ENCODE measurements at places on chromosomes 7 and 10.

- DNase-seq, result no peak
Observed at GRCh38 chr10:114172776-114173602, 1.0 kb downstream of the CCDC186 start.

DNA sequence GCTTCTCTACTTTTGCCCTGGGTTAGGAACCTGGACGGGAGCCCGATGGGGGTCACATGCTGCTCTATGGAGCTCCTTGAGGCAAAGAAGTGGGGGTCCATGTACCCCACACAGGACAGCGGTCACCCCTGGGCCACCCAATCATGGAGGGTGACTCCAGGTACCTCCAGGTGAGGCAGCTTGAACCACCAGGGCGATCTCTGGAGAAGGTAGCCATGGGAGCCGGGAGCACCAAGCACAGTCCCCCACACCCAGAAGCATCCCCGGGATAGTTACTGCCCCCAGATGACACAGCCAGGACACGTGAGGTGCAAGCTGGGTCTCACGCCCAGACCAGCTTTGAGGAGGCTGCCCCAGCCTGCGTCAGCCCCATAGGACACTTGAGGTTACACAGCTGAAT is 58.4 kb downstream of the C10orf143 start:
- no peak for DNase-seq

GRCh38 chr7:157272351-157273207 is 64.2 kb upstream of the DNAJB6 start:
- DNase-seq, result no peak

DNA sequence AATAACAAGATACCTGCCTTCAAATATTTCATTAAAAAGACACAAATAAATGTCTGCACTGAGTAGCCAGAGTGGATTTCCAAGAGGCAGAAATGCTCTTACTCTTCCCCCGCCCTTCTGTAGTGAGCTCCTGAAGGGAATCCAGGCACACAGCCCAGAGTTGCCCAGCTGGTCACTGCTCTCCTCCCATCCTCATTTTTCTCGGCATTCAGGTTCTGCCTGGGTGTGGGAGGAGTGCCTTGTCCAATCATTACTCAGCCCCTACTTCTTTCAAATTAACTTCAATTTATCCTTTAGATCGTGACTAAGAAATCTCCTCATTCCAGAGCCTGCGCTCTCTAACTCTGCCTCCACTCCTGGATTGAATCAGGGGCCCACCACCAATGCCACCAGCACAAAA is 12.2 kb downstream of the CCDC6 start:
- no peak for DNase-seq

GRCh38 chr10:15313047-15313446 is 58.0 kb downstream of the FAM171A1 start:
- DNase-seq, result no peak

- no peak for DNase-seq
Observed at GRCh38 chr10:93991596-93992284, 2.0 kb upstream of the PLCE1 start.

DNA sequence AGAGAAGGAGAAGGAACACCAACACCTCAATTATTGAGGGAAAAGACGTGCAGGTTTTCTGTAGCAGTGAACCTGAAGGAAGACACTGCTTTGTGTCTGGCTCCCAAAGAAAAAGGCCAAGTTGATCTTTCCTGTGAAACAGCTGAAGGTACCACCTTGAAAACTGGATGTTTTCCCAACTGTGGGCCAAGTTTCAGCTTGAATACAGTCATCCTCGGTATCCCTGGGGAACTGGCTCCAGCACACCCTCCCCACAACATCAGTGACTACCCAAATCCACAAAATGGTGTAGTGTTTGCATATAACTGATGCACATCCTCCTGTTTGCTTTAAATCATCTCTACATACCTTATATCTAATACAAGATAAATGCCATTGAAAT is 297.0 kb upstream of the PITRM1 start:
- no peak for DNase-seq

Measured in GM12892 (cell line).